Activated CD4-positive, CD25-positive, alpha-beta regulatory T cell treated with anti-CD3 and anti-CD28 coated beads, Interleukin-2, amount 50 U/mL, for 24 hours (primary cell): ENCODE measurements at places on chromosomes 12 and 14.
A peak's percentile ranks its signal among the peaks of the same experiment; 100 is the strongest.

DNA sequence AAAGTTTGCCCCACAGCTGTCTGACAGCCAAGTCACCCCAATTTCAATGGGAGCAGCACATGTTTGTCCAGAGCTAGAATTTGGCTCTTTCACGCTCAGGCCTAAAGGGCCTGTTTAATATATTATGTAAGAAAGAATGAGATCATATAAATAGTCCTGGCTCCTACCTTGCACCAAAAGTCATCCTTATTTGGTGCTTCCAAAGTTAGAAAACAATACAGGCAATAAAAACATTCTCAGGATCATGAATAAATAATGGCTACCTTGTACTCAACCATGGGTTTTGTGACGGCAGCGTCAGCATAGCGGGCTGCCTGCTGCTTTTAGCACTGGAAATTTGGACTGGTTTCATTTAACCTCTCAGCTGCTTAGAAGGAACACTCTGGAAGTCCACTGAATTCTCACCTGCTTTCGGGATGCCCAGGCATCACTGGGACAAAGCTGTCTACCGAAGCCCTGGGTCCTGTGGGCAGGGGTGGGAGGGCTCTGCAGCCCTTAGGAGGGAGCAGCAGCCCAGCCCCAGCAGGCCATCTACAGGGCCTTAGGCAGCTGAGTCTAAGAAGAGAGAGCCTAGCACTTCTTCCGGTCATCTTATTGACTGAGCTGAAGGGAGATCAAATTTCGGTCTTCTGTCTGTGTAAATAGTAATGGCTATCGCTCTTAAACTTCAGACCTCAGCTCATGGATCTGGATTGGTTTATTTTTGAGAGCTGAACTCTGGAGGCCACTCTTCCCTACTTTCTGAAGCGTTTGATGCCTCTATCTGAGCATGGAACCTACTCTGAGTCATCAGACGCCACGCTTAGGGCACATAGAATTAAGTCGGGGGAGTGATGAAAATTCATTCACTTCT is 106.5 kb downstream of the SAMD4A start:
- no peak for ATAC-seq

GRCh38 chr12:12441429-12441807 is 84.5 kb downstream of the BORCS5 start:
- ATAC-seq = no peak

GRCh38 chr12:26119391-26119989 is 5.3 kb downstream of the BHLHE41 start:
- ATAC-seq = no peak

- no peak for ATAC-seq
These were observed 10.5 kb downstream of the SNX6 start for GRCh38 chr14:34619471-34619870.

DNA sequence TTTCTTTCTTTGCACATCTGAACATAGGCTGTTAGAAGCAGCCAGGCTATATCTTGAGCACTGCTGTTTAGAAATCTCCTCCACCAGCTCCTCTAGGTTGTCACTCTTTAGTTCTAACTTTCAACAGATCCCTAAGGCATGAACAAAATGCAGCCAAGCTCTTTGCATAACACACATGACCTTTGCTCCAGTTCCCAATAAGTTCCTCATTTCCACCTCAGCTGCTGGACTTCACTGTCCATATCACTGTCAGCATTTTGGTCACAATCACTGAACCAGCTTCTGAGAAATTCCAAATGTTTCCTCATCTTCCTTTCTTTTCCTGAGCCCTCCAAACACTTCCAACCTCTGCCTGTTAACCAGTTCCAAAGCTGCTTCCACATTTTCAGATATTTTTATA is 27.6 kb upstream of the C14orf132 start:
- no peak for ATAC-seq

DNA sequence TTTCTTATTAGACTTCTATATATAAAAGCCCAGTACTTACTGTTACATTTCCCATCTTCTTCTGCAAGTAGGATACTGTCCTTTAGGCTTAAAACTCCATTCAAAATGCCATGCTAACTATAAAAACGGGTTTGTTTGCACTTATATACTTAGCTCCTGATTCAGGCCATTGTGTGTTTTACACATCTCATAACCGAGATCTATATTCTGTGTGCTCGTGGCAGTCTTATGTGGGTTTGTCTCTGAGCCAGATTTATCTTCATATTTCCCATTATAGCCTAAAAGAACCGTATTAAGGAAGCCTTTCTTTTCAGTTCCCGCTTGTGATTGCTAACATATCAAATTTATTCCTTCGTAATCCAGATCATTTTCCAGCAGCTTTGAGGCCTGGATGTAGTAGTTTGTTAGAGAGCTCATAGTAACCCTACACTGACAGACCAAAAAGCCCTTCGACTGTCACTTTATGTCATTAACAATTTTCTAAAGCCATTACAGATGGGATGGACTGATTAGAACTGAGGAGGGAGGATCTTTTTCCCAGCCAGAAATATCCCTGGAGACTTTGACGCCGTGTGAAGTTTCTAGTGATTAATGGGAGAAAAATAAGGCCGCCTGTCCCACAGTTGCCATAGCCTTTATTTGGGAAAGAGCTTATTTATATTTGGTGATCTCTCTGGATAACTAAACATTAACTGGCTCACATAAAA is 508.5 kb downstream of the FOXG1 start:
- ATAC-seq = no peak

DNA sequence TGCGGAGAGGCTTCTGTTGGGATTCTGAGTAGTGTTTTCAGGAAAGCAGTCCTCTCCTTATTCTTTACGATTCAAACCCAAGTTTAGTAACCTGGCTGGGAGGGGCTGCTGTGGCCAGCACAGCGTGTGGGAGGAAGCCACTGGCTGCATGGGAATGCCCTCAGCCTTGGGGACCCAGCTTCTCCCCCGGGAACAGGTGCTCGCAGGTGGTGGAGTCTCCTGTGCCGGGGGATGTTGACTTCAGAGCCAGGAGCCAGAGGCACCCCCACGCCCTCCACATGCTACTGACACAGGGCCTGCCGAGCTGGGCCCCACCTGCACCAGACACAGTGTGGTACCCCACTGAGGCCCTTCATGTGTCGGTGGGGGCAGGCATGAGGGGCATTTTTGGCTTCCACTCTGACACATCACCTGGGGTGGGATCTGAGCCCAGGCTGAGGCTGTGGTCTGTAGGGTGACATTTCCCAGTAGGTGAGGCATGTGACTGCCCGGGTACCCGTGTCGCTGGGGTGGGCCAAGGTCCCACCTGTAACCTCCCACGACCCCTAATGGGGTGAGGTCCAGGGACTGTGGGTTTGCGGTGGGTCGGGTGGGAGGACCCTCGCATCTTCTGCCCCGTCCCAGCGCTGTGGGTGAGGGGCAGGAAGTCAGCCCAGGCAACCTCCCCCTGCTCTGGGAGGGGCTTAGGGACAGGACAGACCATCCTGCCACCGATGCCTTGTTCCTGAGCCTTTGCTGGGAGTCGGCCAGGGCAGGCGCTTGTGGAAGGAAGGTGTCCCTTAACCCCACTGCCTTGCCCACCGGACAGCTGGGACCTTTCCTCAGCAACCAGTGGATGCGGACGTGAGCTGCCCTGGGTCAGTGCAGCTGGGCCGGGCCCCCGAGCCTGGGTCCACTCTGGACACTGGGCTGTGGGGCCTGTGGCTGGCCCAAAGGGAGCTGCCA is 26.5 kb downstream of the MTA1 start:
- ATAC-seq = no peak

GRCh38 chr12:87818441-87818840 is 210.8 kb downstream of the C12orf50 start:
- ATAC-seq = no peak

GRCh38 chr12:57158665-57159064 is 11.2 kb upstream of the LRP1-AS start:
- no peak for ATAC-seq

- no peak for ATAC-seq
These were observed 63.8 kb downstream of the MOK start for GRCh38 chr14:102241147-102241546.

- no peak for ATAC-seq
These were observed 38.7 kb upstream of the DUSP6 start for GRCh38 chr12:89390802-89391673.

GRCh38 chr14:32728976-32729375 is 209.7 kb upstream of the NPAS3 start:
- no peak for ATAC-seq

GRCh38 chr14:61430066-61430757 is 108.8 kb downstream of the PRKCH start:
- ATAC-seq = no peak

GRCh38 chr12:94100211-94100627 is 48.2 kb upstream of the PLXNC1 start:
- peak; percentile 42 for ATAC-seq

GRCh38 chr14:71410578-71411284 is 503.5 kb downstream of the PCNX1 start:
- ATAC-seq = no peak

DNA sequence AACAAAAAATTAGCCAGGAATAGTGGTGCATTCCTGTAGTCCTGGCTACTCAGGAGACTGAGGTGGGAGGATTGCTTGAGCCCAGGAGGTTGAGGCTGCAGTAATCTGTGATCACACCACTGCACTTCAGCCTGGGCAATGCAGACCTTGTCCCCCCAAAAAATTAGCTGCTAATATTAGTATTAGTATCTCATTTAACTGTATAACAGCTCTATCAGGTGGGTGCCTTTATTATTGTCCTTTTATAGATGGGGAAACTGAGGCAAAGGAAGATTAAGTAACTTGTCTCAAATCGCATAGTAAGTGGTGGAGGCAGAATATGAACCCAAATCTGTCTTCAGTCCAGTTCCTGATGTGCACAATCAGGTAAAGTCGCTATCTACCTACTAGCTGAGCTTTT is 142.3 kb upstream of the CRY1 start:
- no peak for ATAC-seq

DNA sequence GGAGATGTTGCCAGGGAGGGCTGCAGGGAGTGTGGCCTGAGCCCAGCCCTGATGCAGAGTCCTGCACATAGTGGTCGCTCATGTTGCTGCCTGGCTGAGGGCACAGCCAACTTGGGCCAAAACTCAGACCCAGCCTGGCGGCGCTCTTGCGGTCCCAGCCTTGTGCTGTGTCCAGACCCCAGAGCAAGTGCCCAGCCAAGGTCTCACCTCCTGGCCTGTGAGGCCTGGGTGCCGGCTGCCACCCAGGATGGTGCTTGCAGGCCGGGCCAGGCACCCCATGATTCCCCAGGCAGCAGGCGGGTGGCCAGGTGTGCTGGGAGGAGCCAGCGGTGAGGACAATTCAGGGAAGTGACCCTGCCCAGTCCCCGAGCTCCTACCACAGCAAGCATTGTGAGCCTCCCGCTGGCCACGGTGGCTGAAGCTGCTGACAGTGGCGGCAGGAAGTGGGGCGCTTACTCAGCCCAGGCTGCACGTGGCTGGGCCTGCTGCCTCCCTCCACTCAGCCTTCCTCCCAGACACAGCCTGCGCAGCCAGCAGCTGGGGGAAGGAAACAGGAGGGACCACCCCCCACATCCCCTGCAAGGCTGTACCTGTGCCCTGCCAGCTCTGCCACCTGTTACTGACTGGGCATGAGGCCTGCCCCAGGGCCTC is 17.7 kb upstream of the PGF start:
- ATAC-seq = no peak

GRCh38 chr12:127223731-127224130 is 1043.2 kb upstream of the TMEM132C start:
- ATAC-seq = no peak

- ATAC-seq = peak; percentile 79
These were observed 55.3 kb downstream of the RIN3 start for GRCh38 chr14:92568621-92569479.

DNA sequence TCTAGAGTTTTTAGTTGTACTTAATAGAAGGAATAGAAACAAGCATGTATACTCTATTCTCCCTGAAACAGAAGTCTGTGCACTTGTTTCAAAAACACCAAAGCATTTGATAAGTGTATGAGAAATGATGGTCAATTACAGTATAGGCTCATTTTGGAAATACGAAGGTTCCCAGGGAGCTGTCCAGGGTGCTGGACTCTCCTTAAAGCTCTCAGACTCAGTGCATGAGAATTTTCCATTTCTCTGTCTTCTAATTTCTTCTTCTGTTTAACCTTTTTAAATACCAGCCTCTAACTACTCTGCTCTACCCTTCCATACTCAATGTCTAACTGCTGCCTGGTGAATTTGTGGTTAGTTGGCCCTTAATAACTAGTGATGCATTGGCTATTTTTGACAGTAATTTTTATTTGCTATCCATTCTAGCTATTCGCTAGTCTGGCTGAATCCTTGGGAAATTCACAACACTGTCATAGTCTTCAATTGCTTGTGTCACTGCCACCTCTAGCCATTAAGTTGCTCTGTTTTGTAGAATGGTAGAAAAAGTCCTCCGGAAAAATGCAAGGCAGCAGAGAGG is 229.2 kb downstream of the NRXN3 start:
- ATAC-seq = no peak

DNA sequence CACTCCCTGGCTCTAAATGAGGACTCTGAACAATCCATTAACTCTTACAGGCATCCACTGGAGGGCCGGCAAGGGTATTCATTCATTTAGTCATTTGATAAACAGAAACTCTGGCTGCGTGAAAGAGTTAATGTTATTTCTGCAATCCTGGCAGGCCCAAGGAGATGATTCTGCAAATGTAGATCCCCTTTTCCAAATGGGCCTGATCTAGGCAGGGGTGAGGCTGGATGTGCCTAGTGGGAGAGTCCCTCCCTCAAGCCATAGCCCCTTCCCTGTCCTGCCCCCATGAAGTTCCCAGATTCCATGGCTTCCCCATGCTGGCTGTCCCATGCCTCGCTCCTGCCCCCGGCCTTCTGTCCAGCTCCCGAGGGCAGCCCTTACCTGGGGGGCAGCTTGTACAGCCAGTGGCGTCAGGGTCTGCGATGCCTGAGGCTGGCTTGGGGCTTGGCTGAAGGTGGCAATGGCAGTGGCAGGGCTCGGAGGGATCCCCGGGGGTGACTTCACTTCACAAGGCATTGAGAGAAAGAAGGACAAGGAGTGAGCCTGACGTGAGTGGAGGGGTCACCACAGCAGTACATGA is 18.4 kb downstream of the POU6F1 start:
- ATAC-seq = no peak

DNA sequence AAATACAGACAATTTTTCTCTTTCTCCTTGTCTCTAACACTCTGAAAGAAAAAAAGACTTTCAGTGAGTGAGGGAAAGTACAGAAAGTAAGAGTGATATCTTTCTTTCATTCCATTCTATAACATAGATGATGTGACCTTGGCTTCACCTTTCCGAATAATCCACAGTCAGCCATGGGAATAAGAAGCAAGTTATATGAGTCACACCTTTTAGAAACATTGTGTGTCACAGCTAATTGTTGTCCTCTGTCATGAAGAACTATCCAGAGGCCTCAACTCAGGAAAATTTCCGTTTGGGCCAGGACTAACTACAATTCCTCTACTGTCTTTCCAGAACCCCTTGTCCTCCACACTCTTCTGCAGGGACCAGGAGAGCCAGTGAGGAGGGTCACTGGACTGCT is 209.7 kb upstream of the FAR2 start:
- no peak for ATAC-seq
